GM12892 (cell line): ENCODE measurements at places on chromosomes 11 and 22.

GRCh38 chr11:44817207-44817949 lies 90.6 kb downstream of the TSPAN18 start:
- no peak for DNase-seq

GRCh38 chr11:109858152-109858551 lies 235.0 kb upstream of the ZC3H12C start:
- no peak for DNase-seq

GRCh38 chr11:9951807-9952206 lies 287.9 kb downstream of the SWAP70 start:
- no peak for DNase-seq

GRCh38 chr22:49547751-49548239 lies 279.9 kb downstream of the BRD1 start:
- no peak for DNase-seq

GRCh38 chr11:45102810-45103621 lies 43.4 kb upstream of the PRDM11 start:
- peak; percentile 63 for DNase-seq

GRCh38 chr22:30253205-30253852 lies 6.8 kb upstream of the LIF start:
- no peak for DNase-seq

DNA sequence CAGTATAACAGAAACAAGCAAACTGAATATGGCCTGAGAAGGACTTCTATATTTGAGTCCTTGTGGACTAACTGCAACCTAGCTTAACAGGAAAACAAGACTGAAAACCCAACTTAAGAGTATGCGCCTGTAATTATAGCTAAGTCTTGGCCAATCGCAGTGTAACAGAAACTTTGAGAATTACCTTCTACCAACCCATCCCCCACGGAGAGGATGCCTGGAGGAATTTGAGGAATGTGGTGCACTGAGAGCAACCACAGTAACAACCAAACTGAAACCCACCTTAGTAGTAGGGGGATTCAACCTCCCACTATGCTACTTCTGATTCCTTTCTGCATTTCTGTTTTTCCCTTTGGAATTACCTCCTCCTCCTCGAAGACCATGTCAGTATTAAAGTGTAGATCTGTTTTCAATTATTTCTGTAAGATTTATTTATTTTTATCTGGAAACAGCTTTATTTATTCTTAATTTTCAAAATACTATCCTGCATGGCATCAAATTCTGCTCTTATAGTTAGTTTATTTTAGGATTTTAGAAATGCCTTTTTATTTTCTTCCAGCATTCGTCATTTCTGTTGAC lies 393.6 kb downstream of the KCNA4 start:
- DNase-seq: no peak

- no peak for DNase-seq
Observed at GRCh38 chr22:25651332-25652085, 87.0 kb downstream of the GRK3 start.

- DNase-seq: no peak
Observed at GRCh38 chr11:1131033-1131911, 26.5 kb upstream of the MUC5AC start.

GRCh38 chr11:62513626-62514025 lies 33.0 kb downstream of the AHNAK start:
- no peak for DNase-seq

- no peak for DNase-seq
Observed at GRCh38 chr22:37432708-37433054, 5.4 kb upstream of the ELFN2 start.

DNA sequence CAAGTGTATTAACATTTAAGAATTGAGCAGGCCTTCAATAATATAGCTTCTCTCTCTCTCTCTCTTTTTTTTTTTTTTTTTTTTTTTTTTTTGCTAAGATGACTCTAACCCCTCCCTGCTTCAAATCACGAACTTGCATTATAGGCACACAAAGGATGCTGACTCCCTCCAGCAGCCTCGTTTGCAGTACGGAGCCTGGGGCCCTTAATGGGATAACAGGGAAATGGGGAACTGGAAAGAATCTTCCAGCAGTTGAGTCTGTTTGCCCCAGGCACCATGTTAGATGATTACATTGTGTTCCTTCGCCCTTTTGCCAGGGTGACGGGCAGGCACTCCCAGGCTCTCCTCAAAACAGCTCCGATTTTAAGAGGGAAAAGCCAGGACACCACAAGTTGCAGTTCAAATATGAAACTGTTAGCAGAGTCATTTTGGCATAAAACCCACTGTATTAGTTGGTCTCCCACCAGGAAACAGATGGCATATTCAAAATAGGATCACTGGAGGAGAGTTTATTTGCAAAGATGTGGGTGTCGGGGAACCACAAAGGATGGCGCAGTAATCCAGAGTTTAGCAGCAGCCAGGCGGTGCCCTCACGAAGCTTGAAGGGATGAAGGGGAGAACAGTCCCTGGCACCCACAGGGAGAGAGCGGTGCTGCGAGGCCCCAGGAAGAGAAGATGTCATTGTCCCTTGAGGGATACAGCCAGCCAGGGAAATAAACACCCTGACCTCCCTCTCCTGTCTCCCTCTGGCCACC lies 26.5 kb upstream of the TREH start:
- DNase-seq: no peak

GRCh38 chr22:49083607-49084006 lies 744.1 kb downstream of the BRD1 start:
- DNase-seq: no peak
